ENCODE measurements at places on chromosomes 2 and 18. TPM values are rescaled to one million over a fixed set of nuclear protein-coding genes. Genes with fewer than 3 reads are reported as not detected.

Gene OSBPL1A
- total RNA-seq, result 50.3 TPM

Gene STPG4
- not detected for total RNA-seq

Gene GCKR
- 1.1 TPM for total RNA-seq

DNA sequence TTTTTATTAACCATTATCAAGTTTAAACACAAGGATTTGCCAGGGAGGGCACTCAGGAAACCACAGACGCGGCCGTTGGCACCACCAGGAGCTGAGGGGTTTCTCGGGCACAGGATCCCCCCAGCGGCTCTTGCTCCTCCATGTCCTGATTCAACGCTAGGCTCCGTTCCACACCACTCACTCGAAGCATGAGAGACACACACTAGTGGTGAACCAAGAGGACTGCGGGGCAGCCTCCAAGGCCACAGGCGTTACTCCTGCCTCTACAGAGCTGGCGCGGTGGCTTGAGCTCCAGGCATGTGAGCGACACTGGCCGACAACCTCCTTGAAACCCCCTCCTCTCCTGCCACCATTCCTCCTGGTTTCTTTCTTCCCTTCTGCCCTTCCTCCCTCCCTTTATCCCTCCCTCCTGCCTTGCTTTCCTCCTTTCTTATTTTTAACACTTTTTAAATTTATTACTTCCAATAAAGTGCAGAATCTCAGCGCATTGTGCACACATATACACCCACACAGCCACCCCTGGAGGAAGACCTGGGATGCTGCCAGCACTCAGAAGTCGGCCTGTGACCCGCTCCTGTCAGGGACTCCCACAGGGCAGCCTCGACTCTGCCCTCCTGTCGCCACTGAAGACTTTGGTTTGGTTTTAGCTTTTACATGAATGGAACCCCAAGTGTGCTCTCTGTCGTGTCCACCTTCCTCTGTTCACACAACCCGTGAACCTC, 21.7 kb downstream of the COX7A2L start:
- DNase-seq, result no peak

GRCh38 chr2:194223218-194223617, 1433.8 kb upstream of the SLC39A10 start:
- no peak for DNase-seq

All from heart left ventricle (tissue), 16 donors.